ENCODE measurements at places on chromosomes 7 and 10.

GRCh38 chr10:29914986-29915785 lies 144.2 kb downstream of the JCAD start:
- no peak for DNase-seq

DNA sequence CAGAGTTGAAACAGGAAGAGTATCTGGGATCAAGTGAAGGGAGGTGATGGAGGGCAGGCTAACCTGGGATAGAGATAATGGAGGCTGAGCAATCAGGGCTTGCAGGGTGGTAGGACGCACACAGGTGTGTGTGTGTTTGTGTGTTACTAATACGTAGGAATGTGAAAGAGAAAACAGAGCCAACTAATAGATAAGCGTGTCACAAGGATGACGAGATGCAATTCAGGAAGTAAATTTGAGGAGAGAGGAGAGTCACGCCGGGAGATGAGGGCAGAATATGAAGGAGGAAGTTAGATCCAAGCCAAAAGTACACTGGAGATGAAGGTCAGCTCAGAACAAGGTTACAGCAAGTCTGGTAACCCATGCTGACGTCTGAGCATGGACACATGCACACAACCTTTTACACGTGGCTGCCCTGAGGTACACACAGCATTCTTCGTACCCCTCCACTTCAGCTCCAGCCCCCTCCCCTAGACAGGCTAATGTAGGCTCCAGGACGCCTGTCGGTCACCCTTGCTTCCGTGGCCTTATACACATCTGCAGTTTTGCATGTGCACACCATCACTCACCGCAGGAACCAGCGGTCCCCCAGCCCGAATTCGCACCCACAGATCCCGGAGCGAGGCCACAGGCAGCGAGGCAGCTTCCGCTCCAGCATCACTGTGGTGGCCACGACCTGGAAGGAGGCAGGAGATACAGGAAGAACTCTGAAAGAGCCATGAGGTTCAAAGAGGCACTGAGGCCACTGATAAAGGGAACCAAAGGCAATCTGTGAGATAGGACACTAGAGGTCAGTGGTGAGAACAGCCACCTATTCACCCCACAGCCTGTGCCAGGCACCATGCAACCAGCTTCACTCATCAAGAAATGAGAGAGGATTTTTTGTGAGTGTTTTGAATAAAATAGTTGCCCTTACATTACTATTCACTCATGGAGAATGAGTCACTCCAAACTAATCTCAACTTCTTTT lies 23.7 kb upstream of the TRPV6 start:
- DNase-seq = peak; percentile 37

DNA sequence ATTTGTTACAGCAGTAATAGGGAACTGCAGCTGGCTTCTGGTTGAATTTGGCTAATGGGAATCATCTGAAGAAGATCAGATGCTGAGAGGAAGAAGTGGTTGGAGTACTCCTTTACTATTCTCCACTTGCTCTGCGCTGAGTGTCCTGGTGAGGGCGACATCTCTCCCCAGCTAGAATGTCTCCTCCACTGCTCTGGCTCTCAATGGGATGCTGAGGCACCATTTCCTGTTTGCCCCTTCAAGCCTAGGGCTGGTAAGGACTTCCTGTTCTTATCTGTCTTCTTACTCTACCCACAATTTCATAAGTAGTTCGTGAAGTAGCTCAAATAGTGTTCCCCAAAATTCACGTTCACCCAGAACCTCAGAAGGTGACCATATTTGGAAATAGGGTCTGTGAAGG lies 43.2 kb upstream of the TES start:
- peak; percentile 36 for DNase-seq

DNA sequence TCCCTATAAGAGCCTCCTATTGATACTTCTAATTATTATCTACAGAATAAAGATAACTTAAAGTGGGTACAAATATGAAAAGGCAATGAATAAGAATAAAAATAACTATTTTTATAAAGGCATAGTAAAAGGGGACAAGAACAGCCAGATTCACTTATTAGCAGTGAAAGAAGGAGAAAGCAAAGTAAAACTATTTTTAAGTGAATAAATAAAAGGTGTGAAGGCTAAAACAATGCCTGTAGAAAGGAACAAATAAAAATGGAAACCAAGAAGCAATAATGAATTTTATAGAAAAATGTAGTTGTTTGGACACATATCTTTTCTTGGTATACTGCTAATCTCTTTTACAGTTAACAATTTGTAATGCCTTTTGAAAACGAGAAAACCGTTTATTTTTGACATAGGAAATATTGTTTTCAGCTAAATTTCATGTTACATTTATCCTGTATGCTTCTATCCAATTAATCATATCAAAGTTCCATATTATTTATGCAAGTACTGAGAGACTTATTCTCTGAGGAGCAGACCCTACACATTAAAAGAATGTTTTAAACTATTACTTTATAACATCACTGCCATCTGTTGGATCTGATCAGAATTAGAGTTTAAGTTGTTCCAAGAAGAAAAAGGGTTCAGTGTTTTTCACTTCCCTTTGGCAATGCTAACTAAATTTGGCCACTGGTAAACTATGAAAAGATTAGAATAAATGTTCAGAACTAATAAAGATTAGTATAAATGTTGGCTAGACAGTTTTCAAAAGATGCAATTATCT lies 59.1 kb downstream of the ARMC3 start:
- DNase-seq = peak; percentile 28

DNA sequence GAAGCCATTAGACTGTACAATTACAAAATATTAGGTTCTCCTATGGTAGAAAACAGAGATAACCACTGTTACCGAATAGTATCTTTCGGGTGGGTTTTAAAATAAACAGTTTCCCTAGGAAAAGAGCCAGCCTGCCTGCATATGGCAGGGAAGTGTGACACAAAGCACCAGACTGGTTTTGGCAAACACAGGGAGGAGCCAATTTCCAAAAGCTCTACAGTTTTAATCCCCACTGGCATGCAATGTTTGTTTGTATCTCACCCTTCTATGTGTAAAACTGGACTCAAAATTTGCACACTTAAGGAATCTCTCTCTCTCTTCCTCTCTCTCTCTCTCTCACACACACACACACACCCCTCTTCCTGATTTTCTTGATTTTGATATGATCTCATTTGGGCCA lies 261.7 kb downstream of the ETV1 start:
- no peak for DNase-seq

DNA sequence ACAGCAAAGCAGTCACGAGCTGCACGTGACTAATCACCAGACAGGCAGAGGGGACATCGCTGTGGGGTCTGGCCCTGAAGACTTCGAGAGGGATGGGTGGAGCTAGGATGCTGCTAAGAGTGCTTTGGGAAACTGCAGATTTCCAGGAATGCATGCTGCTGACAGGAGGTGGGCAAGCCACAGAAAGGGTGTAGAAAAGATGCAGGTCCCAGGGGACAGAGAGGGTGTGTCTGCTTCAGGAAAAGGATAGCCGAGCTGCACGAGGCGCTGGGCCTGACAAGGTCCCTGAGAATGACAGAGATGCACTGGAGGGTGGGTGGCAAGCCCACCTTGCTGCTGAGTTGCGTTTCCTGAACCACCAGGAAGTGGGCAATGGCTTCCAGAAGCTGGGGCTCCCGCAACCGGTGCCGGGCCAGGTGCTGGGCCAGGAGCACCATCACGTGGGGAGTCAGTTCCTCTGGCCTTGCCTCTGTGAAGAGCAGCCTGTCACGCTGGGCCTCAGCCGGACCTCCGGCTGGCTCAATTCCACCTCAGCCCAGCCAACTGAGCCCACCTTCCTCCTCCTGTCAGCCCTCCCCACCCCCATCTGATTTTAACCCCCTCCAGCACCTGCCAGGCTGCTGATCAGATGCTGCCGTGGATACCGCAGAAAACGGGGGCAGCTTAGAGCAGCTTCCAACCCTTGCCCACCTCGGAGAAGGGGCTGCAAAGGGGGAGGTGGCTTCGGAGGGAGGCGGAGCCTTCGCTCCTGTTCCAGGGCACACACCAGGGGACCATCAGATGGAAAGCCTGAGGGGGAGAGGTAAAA lies 2.2 kb downstream of the FASTK start:
- no peak for DNase-seq

- no peak for DNase-seq
Measured at GRCh38 chr7:104772405-104773345, 241.3 kb upstream of the KMT2E start.

Measured in CD4-positive, alpha-beta T cell (primary cell).